Esophagus squamous epithelium (tissue), 5 donors: ENCODE measurements at places on chromosomes 4 and X. TPM values are rescaled to one million over a fixed set of nuclear protein-coding genes. Genes with fewer than 3 reads are reported as not detected.

DNA sequence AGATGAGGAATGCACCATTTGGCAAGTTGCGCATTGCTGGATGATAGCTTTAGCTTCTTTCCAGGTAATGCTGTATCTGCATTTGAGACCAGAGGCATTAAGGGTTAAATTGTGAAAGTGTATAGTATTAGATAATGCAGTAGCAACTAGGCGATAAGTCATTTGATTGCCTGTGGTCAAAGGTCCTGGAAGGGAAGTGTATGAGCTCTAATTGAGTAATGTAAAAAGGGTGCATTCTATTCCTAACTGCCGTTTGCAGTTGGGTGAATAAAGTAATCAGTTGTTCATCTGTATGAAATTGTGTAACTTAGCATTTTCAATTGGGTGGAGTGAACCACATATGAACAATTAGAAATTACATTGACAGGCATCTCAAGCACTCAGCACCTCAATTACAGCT lies 54.5 kb upstream of the WDR1 start:
- DNase-seq = no peak

GRCh38 chr4:155972098-155972497 lies 18.4 kb upstream of the CTSO start:
- no peak for DNase-seq

- DNase-seq = no peak
These were observed 1973.0 kb upstream of the AGA start for GRCh38 chr4:179415037-179415846.

- DNase-seq = no peak
These were observed 11.4 kb downstream of the FTSJ1 start for GRCh38 chrX:48487362-48487798.

- no peak for DNase-seq
These were observed 460.3 kb downstream of the MID1IP1 start for GRCh38 chrX:39261446-39262147.

Gene CLGN
- 3.8 TPM for total RNA-seq
